ENCODE measurements at places on chromosomes 11 and 22. TPM values are rescaled to one million over a fixed set of nuclear protein-coding genes. Genes with fewer than 3 reads are reported as not detected.

GRCh38 chr11:70156291-70157037 lies 46.6 kb upstream of the FADD start:
- H3K36me3 ChIP-seq = no peaks in the 10 kb centered on the region
- no peak for DNase-seq
- H3K27ac ChIP-seq = no peak overlapping the region
- H3K4me1 ChIP-seq = no peaks in the 10 kb centered on the region
- no peaks in the 10 kb centered on the region for H3K27me3 ChIP-seq

DNA sequence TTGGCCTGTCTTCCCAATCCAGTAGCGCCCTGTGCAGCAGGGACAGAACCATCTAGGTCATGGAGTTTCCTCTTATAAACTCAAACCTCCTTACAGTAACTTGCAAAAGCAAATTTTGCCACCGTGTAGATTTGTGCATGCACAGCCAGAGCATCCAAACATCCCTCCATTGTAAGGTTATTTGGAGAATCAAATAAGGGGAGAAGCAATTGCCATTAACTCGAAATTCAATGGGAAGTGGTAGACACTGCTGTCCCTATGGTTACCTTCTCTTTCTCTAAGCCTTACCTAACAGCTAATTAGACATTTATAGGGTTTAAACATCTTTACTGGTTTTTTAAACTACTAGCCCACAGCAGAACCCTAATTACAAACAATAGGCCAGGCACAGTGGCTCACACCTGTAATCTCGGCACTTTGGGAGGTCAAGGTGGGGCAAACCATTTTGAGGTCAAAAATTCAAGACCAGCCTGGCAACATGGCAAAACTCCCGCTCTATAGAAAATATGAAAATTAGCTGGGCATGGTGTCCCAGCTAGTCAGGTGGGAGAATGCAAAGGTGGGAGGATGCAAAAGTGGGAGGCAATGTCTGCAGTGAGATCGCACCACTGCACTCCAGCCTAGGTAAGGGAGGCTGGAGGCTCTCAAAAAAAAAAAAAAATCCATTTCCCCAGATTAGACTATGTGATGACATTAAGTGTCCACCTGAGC lies 6.6 kb downstream of the HSPA8 start:
- H3K4me1 ChIP-seq = peaks cover 58% of the 10 kb centered on the region
- DNase-seq = no peak
- H3K36me3 ChIP-seq = peaks cover 47% of the 10 kb centered on the region
- no peak overlapping the region for H3K27ac ChIP-seq
- H3K4me3 ChIP-seq = no peak overlapping the region

GRCh38 chr11:79201677-79202347 lies 239.0 kb downstream of the TENM4 start:
- DNase-seq = no peak
- H3K4me1 ChIP-seq = no peaks in the 10 kb centered on the region
- H3K27ac ChIP-seq = no peak overlapping the region
- H3K36me3 ChIP-seq = no peaks in the 10 kb centered on the region
- no peaks in the 10 kb centered on the region for H3K27me3 ChIP-seq

GRCh38 chr22:34161431-34162123 lies 241.3 kb upstream of the LARGE1 start:
- no peak overlapping the region for H3K4me3 ChIP-seq
- DNase-seq = no peak
- no peaks in the 10 kb centered on the region for H3K36me3 ChIP-seq
- no peak overlapping the region for H3K27ac ChIP-seq
- H3K27me3 ChIP-seq = no peaks in the 10 kb centered on the region

GRCh38 chr22:16658068-16658467 lies 65.5 kb upstream of the CCT8L2 start:
- H3K36me3 ChIP-seq = no peaks in the 10 kb centered on the region
- no peak for DNase-seq
- no peak overlapping the region for H3K27ac ChIP-seq
- no peaks in the 10 kb centered on the region for H3K27me3 ChIP-seq
- H3K4me3 ChIP-seq = no peak overlapping the region

- peak overlapping the region; percentile 90 for H3K4me3 ChIP-seq
- no peaks in the 10 kb centered on the region for H3K36me3 ChIP-seq
- H3K27me3 ChIP-seq = no peaks in the 10 kb centered on the region
- DNase-seq = peak; percentile 86
Measured at GRCh38 chr11:14891143-14892035, 642 bp downstream of the CYP2R1 start.

GRCh38 chr22:40512426-40513136 lies 123.9 kb downstream of the MRTFA start:
- no peak for DNase-seq
- no peak overlapping the region for H3K27ac ChIP-seq
- no peak overlapping the region for H3K4me3 ChIP-seq
- no peaks in the 10 kb centered on the region for H3K36me3 ChIP-seq
- H3K4me1 ChIP-seq = no peaks in the 10 kb centered on the region

- no peak overlapping the region for H3K27ac ChIP-seq
- no peak for DNase-seq
- H3K36me3 ChIP-seq = no peaks in the 10 kb centered on the region
- no peak overlapping the region for H3K4me3 ChIP-seq
Measured at GRCh38 chr22:46622081-46622521, 1.9 kb downstream of the GRAMD4 start.

- H3K27ac ChIP-seq = no peak overlapping the region
- peaks cover 39% of the 10 kb centered on the region for H3K4me1 ChIP-seq
- peaks cover 39% of the 10 kb centered on the region for H3K36me3 ChIP-seq
- DNase-seq = peak; percentile 79
- H3K27me3 ChIP-seq = no peaks in the 10 kb centered on the region
Measured at GRCh38 chr11:64204464-64204989, 2.0 kb upstream of the FERMT3 start.

DNA sequence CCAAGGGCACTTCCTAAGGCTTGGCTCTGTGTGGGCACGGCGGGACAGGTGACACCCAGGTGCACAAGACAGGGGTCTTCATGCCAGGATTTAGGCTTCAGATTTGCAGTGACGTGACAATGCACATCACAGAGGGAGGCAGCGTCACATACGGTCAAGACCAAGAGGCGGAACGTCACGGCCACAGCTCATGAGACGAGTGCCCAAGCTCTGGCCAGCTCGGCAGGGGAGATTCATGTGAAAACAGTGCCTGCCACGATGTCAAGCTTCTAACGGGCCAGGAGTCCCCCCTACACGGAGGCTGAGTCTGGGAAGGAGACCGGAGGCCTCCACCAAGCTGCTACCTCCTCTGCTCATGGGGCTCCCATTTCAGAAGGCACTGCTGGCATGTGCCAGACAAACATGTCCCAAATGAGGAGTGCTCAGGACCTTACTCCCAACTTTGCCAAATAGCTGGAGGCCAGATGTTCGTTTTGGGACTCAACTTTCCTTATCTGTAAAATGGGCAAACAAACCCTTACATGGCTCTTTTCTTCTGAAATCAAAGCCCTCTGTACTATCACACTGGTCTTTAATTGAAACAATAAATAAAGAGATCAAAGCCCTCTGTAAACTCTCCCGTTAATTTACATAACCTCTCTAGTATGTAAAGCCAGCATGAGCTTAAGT lies 16.6 kb downstream of the VPS37C start:
- no peak overlapping the region for H3K4me3 ChIP-seq
- no peaks in the 10 kb centered on the region for H3K36me3 ChIP-seq
- no peaks in the 10 kb centered on the region for H3K27me3 ChIP-seq
- no peak for DNase-seq

DNA sequence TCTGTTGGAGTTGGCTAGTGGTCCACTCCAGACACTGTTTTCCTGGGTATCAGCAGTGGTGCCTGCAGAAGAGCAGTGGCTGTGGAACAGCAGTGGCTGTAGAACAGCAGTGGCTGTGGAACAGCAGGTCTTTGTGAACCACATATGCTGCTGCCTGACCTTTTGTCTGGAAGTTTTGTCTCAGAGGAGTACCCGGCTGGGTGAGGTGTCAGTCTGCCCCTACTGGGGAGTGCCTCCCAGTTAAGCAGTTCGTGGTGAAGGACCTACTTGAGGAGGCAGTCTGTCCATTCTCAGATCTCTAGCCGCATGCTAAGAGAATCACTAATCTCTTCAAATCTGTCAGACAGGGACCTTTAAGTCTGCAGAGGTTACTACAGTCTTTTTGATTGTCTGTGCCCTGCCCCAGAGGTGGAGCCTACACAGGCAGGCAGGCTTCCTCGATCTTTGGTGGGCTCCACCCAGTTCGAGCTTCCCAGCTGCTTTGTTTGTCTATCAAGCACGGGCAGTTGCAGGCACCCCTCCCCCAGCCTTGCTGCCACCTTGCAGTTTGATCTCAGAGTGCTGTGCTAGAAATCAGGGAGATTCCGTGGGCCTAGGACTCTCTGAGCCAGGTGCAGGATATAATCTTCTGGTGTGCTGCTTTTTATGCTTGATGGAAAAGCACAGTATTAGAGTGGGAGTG lies 89.1 kb upstream of the TRIM48 start:
- no peak overlapping the region for H3K4me3 ChIP-seq
- DNase-seq = no peak
- no peak overlapping the region for H3K27ac ChIP-seq
- H3K4me1 ChIP-seq = no peaks in the 10 kb centered on the region
- no peaks in the 10 kb centered on the region for H3K27me3 ChIP-seq
- H3K36me3 ChIP-seq = no peaks in the 10 kb centered on the region

- no peak overlapping the region for H3K4me3 ChIP-seq
- no peak overlapping the region for H3K27ac ChIP-seq
- no peaks in the 10 kb centered on the region for H3K27me3 ChIP-seq
- no peaks in the 10 kb centered on the region for H3K36me3 ChIP-seq
- H3K4me1 ChIP-seq = no peaks in the 10 kb centered on the region
Measured at GRCh38 chr22:17954860-17955587, 69.3 kb downstream of the MICAL3 start.

DNA sequence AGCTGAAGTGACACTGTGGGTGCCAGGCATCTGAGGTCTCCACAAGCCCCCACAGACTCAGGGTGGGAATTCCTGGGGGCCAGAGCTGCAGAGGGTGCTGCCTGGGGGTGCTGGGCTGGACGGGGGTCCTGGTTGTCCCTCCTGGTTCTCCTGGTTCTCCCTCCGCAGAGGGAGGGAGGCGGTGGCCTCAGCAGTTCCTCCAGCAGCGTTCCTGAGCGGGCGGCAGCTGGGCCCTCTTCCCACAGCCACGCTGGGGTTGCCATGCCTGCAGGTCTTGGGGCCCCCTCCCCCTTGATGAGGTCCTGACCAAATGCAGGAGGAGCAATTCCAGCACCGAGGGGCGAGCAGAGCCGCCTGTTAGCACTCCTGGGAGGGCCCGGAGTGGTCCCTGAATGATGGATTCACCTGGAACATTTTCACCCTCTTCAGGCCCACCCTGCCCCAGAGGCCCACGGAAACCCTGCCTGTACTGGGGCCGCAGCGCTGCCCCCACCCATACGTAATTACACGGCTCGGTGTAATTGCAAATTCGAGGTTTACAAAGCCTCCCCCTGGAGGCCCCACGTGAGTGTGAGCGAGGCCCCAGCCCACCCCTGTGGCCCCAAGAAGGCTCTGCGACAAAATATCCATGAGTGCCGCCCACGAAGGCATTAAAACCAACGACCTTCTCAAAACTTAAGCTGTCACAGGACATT lies 635 bp downstream of the C11orf21 start:
- H3K27me3 ChIP-seq = no peaks in the 10 kb centered on the region
- H3K36me3 ChIP-seq = peaks cover 6% of the 10 kb centered on the region
- H3K4me1 ChIP-seq = peaks cover 65% of the 10 kb centered on the region
- H3K27ac ChIP-seq = peak overlapping the region; percentile 79
- DNase-seq = no peak

Gene PANX1
- 20.3 TPM for total RNA-seq

Gene TRIM48
- not detected for total RNA-seq

Gene NNMT
- not detected for total RNA-seq

Gene C1QTNF5
- total RNA-seq = not detected

Gene APOA1
- total RNA-seq = 0.48 TPM
